Iris pigment epithelial cell (primary cell): ENCODE measurements at places on chromosomes 2 and 18.

DNA sequence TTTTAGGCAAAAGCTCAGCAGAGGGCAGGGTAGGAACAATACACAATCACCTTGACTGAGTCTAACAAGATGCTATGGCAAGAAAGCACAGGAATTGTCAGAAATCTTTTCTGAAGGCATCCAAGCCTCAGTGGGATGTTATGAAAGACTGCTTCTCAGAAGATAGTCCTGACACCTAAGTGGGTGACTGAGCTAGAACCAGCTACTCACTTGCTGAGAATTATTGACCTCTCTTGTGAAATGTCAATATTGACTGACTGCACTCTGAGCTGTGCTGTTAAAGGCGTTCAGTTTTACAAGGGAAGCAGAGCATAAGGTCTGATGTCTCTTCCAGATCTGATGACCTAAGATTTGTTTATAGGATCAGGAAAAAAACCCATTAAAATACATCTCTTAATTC, 46.1 kb downstream of the TACR1 start:
- no peak for DNase-seq

- no peak for DNase-seq
These were observed 22.2 kb upstream of the ETAA1 start for GRCh38 chr2:67374949-67375348.

DNA sequence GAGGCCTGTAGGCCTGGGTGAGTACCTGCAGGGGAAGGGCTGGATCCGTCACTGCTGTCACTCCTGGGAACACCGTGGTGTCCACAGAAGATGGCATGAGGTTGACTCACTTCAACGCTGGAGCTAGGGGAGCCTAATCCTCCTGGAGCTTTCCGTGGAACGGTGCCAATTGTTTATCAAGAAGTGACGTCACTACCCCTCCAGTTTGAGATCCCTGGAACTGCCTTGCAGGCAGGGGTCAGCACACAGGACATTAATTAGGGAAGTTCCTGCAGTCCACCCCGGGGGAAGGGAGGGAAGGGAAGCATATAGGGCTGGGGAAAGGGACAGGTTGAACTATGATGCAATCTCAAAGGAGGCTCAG, 408.6 kb downstream of the GALR1 start:
- DNase-seq = no peak

DNA sequence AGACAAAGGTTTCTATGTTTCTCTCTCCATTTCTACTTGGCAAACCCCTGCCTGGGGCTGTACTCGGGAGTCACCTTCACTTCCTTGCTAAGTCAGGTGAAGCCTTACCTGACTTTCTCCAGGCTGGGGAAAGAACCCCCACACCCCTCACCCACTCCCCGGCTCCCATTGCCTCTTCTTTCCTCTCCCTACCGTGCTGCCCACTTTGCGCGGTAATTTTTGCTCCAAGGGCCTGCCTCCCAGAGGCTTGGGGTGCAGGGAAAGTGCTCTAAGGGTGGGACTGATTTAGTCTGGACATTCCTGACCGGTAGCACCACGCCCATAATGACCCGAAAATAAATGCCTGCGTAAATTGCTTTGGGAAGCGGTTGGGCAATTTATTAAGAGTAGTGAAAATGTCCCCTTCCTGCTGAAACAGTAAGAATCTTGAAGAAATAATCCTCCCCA, 49.1 kb upstream of the ATP6V1B1 start:
- no peak for DNase-seq

- DNase-seq = peak; percentile 31
These were observed 66.3 kb downstream of the SP110 start for GRCh38 chr2:230153390-230153976.

GRCh38 chr2:200584639-200585038, 1.2 kb upstream of the AOX1 start:
- no peak for DNase-seq

DNA sequence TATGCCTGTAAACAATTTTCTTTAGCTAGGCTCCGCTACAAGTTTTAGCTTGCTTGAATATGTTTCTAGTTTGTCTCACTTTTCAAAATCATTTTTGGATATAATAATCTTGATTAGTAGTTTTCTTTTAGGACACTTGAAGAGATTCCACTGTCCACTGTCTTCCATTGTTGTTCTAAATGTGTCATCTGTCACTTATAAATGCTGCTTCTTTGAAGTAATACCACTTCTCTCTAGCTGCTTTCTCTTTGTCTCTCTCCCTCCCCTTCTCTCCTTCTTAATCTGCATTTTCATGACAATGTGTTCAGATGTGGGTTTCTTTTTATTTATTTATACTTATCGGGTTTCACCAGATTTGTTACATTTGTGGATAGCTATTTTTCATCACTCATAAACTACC, 73.7 kb upstream of the DPP10 start:
- DNase-seq = no peak
